ENCODE measurements at places on chromosomes 1 and 21. TPM values are rescaled to one million over a fixed set of nuclear protein-coding genes. Genes with fewer than 3 reads are reported as not detected.
A peak's percentile ranks its signal among the peaks of the same experiment; 100 is the strongest.

DNA sequence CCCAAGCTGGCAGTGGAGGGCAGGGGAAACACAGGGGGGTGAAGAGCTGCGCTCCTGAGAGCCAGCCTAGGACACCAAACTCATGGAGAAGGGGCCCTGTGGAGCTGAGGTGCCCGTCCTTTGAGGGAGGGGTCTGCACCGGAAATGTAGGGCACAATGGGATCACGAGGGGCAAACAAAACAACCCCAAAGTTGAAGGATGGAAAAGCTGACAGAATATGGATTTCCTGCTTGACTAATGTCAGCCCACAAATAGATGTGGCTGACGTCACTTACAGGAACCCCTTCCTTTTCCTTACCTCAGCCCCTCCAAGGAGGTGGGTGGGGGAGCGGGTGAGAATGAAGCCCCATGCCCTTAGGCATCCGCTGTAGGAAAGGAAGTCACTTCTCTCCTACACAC is 110.9 kb downstream of the KCNN3 start:
- DNase-seq, result no peak

GRCh38 chr21:38861056-38861455 is 55.3 kb downstream of the ETS2 start:
- no peak for DNase-seq

DNA sequence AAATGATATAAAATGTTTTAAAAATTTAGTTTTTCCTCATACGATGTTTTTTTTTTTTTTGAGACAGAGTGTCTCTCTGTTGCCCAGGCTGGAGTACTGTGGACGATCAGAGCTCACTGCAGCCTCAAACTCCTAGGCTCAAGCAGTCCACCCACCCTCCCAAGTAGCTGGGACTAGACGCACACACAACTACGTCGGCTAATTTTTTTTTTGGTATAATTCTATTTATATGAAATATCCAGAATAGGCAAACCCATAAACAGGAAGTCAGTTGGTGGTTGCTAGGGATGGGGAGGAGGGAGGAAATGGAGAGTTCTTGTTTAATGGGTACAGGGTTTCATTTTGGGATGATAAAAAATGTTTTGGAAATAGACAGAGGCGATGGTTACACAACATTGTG is 56.5 kb downstream of the WARS2 start:
- no peak for DNase-seq

GRCh38 chr1:109632671-109633346 is 13.2 kb downstream of the AMPD2 start:
- DNase-seq, result no peak

GRCh38 chr1:162631546-162632191 is 595 bp upstream of the DDR2 start:
- DNase-seq, result peak; percentile 80

DNA sequence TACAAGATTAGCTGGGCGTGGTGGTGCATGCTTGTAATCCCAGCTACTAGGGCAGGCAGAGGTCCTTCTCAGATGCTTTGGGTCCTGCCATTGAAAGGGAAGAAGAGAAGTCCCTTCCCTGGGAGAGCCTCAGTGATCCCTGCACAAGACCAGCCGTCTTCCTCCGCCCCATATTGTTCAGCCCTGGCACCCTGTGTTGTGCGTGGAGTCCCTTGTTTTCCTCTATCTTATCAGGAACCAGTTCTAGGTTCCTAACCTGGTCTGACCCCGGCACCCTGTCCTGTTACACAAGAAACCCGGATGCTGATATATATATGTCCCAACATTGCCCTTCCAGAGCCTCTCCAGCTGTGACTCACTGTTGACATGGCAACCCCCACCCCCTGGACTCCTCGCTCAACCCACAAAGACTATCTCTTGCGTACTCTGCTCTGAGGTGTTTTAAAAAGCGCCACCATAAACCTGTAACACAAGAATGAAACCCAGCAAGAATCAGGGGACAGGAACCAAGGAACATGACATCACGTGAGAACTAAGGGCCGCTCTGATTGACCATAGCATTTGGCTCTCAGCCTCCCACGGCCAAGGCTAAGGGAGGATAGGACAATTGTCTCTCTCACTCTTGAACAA is 4.8 kb downstream of the MX2 start:
- DNase-seq, result no peak

DNA sequence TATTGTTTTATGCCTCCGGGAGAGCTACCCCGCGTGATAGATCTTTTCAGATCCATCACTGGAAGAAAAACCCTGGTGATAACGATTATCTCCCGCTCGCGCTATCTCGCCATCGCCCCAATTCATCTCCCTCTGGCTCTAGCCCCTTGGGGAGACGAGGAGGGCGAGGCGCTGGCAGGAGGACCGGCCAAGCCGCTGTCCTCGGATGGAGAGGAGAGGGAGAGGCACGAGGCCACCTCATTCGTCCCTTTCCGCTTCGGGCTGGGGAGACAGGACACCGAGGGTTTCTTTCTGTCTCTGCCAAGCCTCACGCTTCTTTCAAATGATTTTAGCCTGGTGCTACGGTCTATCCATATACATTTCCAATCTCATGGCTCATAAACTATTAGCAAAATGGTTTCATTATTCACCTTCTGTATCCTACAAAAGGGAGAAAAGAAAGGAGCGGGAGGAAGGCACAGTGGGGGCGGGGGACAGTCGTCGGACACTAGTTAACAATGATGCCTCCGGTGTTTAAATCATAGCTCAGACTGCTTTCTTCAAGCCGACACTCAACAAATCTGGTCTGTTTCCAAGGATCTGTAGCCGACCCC is 415.0 kb upstream of the ESRRG start:
- no peak for DNase-seq

DNA sequence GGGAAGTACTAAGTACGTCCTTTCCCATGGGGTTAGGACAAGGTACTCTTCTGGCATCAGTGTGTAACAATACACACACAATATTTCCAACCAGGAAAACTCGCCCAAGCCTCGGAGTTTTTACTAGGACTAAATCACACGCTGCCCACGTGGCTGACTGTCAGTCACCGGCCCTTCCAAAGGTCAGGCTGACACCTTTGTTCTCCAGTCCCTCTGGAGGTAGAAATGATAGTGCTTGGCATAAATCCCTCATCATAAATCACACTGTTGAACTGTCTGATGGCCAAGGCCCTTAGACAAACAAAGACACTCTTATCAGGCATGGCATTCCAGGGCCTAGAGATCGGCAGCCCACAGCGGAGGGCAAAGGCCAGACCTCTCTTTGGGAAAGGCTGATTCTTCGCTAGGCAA is 16.9 kb upstream of the SLAMF9 start:
- peak; percentile 80 for DNase-seq

GRCh38 chr1:83927061-83927460 is 71.9 kb downstream of the TTLL7 start:
- no peak for DNase-seq

TIPRL gene
- total RNA-seq, result 82.7 TPM

- no peak for DNase-seq
These were observed 6.0 kb upstream of the WARS2 start for GRCh38 chr1:119146466-119146865.

All from SK-MEL-5 (cell line).